Activated T-cell treated with anti-CD3 and anti-CD28 coated beads for 48 hours (primary cell): ENCODE measurements at places on chromosomes 7 and 10.

- no peak for DNase-seq
Observed at GRCh38 chr10:95841661-95842498, 65.9 kb upstream of the CC2D2B start.

- no peak for DNase-seq
Observed at GRCh38 chr10:133110609-133111275, 23.0 kb downstream of the ADGRA1 start.

DNA sequence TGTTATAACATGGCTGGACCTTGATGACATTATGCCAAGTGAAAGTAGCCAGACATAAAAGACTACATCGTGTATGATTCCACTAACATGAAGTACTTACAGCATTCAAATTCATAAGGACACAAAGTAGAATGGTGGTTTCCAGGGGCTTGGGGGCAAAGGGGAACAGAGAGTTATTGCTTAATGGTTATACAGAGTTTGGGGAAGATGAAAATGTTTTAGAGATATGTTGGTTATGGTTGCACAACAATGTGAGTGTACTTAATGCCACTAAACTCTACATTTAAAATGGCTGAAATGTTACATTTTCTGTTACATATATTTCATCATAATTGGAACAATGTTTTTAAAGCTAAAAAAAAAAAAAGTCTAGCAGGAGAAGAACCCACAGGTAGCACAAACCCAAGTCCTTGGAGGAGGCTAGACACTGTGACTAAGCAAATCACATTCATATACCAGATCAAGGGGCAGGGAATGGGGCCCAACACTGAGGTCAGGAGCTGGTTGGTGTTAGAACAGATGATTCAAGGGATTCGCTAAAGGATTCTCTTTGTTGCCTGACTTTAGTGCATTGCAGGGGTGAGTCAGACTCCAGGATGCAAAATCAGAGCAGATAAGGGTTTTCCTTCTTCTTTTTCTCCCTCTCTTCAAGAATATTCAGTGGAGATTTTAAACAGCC is 25.1 kb upstream of the AOAH start:
- DNase-seq: no peak

DNA sequence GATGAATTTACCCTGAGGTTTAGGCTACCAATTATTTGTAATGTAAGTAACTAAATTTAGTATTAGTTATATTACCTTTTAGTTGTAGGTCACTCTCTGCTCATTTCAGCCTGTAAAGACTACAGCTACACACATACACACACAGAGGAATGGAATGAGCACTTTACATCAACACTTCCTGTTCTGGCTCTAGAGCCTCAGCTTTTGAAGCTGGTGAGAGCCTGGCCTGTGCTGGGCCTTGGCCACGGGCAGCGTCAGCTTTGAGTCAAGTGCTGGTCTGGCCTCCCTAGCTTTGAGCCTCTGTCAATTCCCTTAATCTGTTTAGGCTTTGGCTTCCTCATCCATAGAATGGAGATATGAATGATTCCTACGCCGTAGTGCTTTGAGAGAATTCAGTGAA is 141.7 kb downstream of the EGFR start:
- no peak for DNase-seq

DNA sequence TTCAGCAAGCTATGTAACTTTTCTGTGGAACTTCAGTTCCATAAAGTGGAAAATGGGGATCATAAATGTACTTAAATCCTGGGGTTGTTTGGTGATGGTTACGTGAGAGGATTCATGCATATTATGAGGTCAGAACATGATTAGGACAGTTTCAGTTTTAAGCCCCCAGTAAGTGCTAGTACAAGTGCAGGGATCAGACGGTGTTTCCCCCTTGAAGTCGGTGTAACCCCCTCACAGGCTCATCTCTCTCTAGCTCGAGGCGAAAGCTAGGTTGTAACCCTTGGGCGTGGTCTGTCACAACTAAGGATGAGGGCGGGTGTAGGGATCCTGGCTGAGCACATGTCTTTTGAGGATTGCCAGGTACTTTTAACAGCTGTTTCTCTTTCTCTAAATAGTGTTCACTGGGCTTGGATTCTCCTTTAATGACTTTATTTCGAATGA is 84.7 kb downstream of the SPAG6 start:
- DNase-seq: no peak

DNA sequence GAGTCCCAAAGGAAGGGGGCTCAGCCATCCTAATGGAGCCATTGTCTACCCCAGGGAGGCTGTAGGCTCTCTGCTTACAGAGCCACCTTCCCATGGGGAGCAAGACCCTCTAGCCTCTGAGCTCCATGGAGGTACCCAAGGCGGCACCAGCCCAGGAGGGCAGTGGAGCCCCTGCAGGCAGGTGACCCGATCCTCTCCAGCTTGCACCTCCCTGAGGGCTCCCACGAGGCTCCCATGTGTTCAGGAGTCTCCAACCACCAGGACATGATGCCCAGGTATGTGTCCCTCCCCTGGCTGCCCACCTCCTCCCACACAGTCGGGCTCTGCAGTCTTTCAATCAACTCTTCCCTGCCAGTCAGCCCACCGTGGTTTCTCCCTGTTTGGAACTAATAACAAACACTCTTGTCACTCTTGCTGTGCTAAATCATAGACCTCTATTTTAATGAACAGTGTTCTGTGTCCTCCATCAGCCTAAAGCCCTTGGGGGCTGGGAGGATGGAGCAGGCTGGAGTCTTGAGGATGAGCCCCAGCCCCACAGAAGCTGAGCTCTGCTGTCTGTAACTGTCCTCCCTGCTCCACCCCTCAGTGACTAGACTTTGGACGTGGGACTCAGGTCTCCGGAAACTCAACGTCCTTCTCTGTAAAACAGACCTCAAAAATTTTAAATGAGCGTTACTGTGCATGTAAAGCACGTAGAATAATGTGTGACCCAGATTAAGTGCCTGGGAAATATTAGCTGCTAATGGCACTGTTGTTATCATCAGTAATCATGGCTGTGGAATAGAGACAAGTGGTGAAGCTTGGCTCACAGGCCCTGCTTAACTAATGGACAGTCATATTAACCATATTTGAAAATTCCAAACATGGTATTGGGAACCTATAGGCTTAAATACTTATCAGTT is 298.9 kb downstream of the WDR37 start:
- DNase-seq: no peak

DNA sequence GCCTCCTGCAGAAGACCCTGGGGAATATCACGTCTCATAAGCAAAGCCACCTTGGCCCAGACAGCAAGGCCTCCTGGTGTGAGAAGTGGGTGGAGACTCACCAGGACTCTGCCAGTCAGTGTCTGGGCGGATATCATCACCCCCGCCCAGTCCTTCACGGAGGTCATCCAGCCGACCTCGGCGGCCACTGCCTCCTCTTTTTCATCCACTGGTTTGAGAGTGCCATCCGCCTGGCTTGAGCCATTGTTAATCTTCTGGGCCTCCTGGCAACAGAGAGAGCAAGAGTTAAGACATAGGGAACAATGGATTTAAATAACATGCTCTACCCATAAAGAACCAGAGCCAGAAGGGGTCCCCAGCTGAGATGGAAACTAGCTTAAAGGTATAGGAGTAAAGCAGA is 233.8 kb downstream of the KCNMA1 start:
- no peak for DNase-seq

DNA sequence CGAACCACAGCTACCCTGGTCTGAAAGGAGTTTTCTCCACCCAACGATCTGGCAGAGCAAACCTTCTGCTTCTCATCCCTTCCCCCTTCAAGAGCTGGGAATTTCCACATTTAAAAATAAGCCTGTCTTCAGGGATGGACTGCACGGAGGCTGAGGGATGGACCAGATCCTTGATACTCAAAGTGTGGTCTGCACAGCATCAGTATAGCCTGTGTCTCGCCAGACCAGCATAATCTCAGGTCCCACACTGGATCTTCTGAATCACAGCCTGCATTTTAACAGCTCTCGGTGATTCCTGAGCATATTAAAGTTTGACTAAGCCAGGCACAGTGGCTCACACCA is 7.1 kb downstream of the KCNMA1 start:
- no peak for DNase-seq

DNA sequence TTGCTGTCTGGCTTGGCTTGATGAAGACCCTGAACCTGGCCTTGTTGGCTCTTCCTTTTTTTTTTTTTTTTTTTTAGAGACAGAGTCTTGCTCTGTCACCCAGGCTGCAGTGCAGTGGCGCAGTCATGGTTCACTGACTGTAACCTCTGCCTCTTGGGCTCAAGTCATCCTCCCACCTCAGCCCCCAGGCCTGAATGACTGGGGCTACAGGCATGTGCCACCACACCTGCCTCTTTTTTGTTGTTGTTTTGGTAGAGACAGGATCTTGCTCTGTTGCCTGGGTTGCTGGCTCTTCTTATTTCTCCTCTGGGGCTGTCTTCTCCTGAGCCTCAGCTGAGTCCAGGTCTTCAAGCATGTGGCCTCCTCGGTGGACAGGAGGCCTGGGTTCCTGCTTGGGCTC is 44.7 kb downstream of the PRF1 start:
- no peak for DNase-seq
